Epithelial cell of alveolus of lung (primary cell): ENCODE measurements at places on chromosomes 3 and 15. TPM values are rescaled to one million over a fixed set of nuclear protein-coding genes. Genes with fewer than 3 reads are reported as not detected.

IL12A gene
- total RNA-seq: 4.4 and 6.9 TPM in 2 replicates

PIAS1 gene
- total RNA-seq: 7.4 and 11.9 TPM in 2 replicates

CEP152 gene
- total RNA-seq: 3.4 and 5.0 TPM in 2 replicates

TLNRD1 gene
- 10.8 and 19.8 TPM in 2 replicates for total RNA-seq

NANOGP8 gene
- total RNA-seq: not detected in 2 replicates

SENP7 gene
- 4.9 and 7.5 TPM in 2 replicates for total RNA-seq

KIF9 gene
- total RNA-seq: 1.6 and 2.8 TPM in 2 replicates

CTXN2 gene
- total RNA-seq: not detected in 2 replicates

CHCHD6 gene
- total RNA-seq: 7.1 and 22.1 TPM in 2 replicates

IGSF10 gene
- total RNA-seq: 1.6 and 3.7 TPM in 2 replicates

RARRES1 gene
- total RNA-seq: 88.2 and 148 TPM in 2 replicates

ACVR2B gene
- total RNA-seq: 2.7 and 3.3 TPM in 2 replicates

C3orf18 gene
- total RNA-seq: 7.4 and 11.9 TPM in 2 replicates

SH2D7 gene
- total RNA-seq: not detected in 2 replicates

GOLGA6L22 gene
- not detected in 2 replicates for total RNA-seq

LDHAL6B gene
- total RNA-seq: not detected in 2 replicates

PRR23B gene
- total RNA-seq: not detected in 2 replicates

TNFSF10 gene
- total RNA-seq: 2.3 and 2.7 TPM in 2 replicates

KNG1 gene
- total RNA-seq: not detected in 2 replicates

SLC27A2 gene
- total RNA-seq: 0.13 and 0.24 TPM in 2 replicates

LRRIQ4 gene
- total RNA-seq: not detected in 2 replicates

SELENOK gene
- total RNA-seq: 29.1 and 49.4 TPM in 2 replicates

B3GNT5 gene
- 20.4 and 32.1 TPM in 2 replicates for total RNA-seq

NLGN1 gene
- 1.4 and 2.5 TPM in 2 replicates for total RNA-seq

ERC2 gene
- total RNA-seq: 1.4 TPM in 1 of 2 replicates, not detected in the other

C2CD4A gene
- not detected in 2 replicates for total RNA-seq

EPHA3 gene
- 0.40 and 0.78 TPM in 2 replicates for total RNA-seq

CIDEC gene
- not detected in 2 replicates for total RNA-seq
